Colonic mucosa (tissue), 4 donors: ENCODE measurements at places on chromosomes 11 and 22. TPM values are rescaled to one million over a fixed set of nuclear protein-coding genes. Genes with fewer than 3 reads are reported as not detected.

Gene EP300
- total RNA-seq = 59.5 TPM

Gene SDF2L1
- total RNA-seq = 177 TPM

Gene OR8G5
- total RNA-seq = not detected

DNA sequence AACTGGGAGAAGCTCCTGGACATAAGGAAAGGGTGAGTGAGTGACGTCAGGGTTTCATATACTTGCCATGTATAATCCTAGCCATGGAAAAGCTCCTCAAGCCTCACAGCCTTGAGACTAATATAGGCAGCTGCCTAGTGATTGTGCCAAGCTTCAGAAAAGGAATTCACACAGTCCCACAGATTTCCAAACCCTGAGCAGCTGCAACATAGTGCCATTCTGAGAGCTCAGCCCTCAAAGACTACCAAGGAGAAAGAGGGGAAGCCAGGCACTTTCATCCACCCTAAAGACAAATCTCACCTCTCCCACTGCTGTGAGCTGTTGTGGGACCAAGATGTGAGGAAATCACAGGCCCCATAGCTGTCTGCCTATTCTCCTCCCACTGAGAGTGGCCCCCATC is 707.9 kb upstream of the ANO5 start:
- no peak for DNase-seq

DNA sequence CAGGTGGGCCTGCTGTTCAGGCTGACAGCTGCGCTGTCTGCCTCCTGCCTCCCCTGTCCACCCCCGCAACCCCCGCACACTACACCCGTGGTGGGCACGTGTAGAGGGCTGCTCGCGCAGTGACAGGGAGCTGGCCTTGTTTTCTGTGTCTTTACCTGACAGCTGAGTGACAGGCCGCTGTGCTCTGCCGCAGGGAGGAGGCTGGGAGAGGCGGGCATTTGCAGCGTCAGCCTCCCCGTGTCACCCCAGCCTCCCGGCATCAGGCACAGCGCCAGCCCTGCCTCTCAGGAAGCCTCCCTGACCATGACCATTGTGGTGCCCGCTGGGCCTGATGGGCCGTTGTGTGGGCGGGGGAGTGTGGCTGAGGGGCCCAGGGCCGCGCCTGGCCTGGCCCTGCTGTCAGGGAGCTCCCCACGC is 32.0 kb upstream of the RELT start:
- DNase-seq = no peak

GRCh38 chr22:35126993-35127392 is 61.0 kb downstream of the ISX start:
- no peak for DNase-seq

DNA sequence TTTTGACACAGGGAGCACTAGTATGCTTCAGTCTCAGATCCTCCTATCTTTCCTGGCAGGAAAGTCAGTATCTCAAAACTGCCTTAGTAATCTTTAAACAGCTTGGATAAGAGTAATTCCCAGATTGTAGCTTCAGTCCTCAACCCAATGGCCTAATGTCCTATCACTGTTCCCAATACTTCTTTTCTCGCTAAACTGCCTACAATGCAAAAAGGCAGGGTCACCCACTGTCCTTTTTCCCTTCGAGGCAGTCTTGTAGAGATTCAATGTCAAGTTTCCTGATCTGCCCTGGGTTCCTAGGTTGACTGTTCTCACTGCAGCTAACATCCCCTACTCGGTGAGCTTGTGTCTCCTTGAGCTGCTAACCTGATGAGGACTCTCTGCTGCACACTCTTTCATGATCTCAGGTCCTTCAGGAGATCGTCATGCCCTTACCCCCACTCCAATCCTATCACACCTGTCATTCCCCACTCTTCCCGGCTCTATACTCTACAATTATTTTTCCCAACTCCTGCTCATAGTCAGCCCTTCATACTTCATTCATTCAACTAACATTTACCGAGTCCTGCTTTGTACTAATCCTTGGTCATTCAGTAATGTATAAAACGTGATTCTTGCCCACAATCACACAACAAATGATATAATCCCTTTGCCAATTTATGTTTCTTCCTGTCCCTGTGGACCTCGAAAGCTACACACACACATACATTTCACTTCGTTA is 904 bp downstream of the C2CD3 start:
- peak; percentile 20 for DNase-seq

DNA sequence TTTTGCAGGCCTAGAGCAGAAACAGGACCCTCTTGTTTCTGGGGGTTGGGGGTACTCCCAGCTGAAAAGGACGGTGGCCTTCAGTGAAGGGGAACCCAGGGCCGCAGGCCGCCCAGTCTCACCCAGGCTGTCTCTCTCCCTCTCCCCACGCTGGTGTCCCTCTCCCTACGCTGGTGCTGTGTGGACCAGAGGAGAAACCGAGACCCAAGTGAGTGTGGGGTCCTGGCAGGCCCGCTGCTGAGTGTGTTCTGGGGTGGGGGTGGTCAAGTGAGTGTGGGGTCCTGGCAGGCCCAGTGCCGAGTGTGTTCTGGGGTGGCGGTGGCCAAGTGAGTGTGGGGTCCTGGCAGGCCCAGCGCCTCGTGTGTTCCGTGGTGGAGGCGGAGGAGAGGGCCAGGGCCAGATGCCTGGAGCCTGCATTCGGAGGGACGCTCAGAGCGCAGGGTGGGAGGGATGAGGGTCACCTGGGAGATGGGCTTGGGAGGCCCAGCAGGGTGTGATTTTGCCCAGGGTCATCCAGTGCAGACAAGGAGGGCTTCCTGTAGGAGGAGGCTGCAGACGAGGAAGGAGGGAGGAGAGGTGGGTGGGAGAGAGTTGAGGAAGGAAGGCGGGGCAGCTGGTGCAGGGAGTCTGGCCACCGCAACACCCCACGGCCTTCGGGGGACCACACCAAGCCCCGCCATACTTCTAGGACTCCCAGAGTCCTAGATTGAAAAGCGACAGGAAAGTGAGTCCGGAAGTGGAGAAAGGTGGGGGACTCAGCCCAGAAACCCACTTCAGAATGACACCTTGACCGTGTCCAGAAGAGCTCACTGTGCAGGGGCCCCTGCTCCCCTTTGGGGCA is 10.3 kb downstream of the TNNT3 start:
- no peak for DNase-seq

DNA sequence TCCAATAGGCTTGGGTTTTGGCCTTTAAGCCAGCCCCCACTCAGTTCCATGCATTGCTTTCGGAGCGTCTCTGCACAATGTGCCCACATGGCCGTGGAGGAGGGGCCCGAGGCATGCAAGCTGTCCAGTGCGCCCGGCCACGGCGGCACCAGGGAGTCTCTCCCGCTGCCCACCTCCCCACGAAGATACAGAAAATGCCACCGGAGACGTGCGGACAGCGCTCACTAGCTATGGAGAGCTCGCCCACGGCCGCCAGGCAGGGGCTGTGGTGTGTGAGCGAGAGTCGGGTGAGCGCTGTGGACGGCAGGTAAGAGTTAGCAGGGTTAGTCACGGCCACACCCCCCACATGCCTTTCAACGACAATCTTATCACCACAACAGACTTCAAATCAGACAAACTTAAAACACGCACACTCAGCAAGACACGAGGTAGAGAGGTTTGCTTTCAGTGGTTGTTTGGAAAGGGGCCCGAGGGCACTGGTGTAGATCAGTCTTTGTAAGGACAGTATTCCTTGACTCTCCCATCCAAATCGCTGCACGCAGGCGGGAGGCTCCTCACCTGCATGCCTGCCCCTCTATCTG is 18.7 kb upstream of the BID start:
- no peak for DNase-seq

DNA sequence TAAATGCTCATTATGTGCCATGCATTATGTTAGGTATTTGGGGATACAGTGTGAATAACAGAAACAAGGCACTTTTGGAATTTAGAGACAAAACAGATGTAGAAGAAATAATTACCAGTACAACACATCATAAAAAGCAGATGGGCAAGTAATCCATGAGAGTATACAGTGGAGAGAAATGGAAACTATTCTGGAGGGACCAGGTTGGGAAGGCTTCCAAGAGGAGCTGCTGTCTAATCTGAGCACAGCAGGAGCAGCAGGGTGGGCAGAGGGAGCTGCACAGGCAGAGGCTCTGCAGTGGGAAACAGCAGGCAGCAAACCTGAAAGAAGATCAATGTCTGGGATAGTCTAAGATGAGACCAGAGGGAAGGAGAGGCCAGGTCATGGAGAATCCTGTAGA is 268.7 kb upstream of the CCDC90B start:
- DNase-seq = no peak

DNA sequence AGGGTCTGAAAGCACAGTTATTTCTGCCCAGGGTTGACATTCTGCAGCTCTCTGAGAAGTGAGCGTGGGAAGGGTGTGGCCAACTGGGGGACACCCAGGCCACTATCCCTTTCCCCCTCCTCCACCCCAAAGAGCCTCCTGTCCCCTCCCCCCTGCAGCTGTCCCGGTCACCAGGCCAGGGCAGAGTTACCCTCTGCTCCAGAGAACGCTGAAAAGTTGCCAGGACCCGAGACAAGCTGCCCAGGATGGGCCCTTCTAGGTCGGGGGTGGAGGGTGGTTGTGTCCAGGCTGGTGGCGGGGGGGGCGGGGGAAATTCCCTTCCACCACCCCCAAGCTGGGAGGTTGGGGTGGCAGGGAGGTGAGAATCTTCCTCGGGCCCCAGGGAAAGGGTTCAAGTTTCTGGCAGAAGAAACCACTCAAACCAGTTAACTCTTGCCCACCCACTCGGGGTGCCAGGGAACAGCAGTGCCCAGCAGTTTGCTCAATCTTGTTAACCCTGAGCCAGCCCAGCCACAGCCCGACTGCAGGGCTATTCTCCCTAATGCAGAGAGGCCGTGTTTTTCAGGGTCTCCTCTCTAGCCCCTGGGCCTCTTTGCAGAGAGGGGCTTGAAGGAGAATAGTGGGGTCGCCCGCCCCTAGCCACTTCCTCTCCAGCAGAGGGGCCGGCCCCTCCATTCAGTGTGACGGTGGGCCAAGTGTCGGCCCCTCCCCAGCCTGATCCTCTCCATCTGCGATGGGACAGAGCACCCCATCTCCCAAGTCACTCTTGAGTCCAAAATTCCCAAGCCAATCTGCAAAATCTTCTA is 697 bp downstream of the LGALS1 start:
- DNase-seq = peak; percentile 62

DNA sequence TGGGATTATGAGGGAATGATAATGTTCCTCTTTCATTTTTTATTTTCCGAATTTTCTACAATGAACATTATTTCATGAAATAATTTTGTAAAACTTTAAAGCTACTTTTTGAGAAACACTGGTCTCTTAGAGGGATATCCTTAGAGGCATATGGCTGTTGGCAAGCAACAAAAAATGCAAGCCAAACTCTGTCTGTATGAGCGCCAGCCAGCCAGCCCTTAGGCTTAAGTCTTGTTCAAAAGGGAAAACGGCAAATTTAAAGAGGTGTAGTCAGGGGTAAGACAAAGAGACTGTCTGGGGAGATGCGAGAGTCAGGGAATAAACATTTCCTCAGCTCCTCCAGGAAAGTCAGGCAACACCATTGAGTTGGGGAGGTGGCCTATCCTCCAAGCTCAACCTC is 22.5 kb downstream of the ASCC2 start:
- no peak for DNase-seq

- DNase-seq = no peak
Measured at GRCh38 chr11:82731691-82732277, 1.9 kb downstream of the FAM181B start.

GRCh38 chr11:66881451-66881835 is 24.6 kb downstream of the LRFN4 start:
- DNase-seq = no peak

DNA sequence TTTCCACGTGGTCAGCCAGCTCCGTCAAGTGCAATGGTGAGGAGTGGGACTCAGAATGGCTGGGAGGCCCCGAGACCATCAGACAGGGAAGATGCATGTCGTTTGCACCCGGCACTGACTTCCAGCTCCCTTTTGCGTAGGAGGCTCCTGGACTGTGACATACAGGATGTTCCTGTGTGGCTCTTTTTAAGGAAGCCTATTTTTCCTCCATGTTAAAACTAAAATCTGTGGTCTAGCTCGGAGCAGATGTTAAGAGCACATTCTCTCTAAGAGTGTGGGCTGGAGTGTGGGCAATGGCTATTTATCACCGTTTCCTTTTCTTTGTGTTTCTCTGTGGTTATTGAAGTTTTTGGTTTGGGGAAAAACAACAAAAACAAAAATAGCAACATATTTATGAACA is 40.9 kb upstream of the AMPD3 start:
- no peak for DNase-seq

DNA sequence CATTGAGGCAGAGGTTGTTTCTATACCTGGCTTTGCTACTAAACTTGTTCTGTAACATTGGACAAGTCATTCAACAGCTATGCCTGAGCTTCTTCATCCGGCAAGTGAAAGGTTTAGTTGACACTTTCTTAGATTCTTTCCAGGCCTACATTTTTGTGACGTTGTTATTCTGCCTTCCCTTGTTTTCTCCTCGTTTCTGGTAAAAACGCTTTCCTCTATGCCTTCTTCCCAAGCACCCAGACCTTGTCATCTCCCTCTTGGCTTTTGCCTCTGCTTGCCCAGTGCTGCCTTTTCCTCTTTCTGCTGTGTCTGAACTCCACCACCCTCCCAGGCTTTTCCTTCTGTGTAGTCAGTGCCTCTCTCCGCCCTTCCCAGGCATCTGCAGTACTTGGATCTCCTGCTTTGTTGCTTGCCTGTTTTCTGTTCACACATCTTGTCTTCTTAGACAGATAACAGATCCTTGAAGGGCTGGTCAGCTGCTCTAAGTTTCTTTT is 1.4 kb upstream of the AMOTL1 start:
- no peak for DNase-seq

GRCh38 chr11:7021318-7021717 is 1.0 kb downstream of the NLRP14 start:
- DNase-seq = no peak

DNA sequence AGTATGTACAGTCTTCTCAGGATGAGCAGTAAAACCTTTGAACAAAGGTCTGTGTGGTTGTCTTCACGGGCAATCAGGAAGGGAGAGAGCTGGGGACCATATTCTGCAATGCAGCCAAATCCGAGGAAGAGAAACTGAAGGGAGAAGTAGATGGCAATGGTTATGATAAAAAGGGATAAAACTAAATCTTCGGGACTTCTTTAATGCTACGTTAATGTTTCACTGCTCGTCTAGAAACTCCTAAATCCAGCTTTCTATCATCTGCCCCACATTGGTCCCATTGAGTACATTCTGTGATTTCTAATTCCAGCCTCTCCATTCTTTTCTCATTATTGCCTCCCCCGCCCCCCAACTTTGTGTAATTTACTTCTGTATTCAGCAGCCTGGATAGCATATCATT is 1.7 kb downstream of the TIMM10B start:
- DNase-seq = no peak
